Non-pigmented ciliary epithelial cell (primary cell): ENCODE measurements at places on chromosomes 5 and 9.

DNA sequence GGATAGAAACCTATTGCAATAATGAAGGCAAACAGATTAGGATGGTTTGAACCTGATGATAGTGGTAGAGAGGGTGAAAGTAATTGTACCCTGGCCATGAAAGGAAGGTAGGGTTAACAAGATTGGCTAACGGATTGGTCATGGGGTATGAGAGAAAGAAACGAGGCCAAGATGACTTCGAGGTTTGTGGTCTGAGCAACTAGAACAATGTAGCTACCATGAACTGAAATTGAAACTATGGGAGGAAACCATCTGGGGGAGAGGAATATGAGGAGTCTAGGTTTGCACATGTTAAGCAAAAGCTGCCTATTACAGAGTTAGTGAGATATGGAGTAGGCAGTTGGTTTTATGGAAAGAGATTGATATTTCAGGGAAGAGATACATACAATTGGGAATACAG lies 406.0 kb downstream of the PRELID2 start:
- no peak for DNase-seq

- DNase-seq: peak; percentile 38
Observed at GRCh38 chr9:69379270-69379982, 54.4 kb downstream of the ENTREP1 start.

GRCh38 chr5:143314659-143315058 lies 88.8 kb downstream of the NR3C1 start:
- DNase-seq: peak; percentile 82

GRCh38 chr5:35443803-35444595 lies 173.7 kb upstream of the SPEF2 start:
- DNase-seq: no peak

DNA sequence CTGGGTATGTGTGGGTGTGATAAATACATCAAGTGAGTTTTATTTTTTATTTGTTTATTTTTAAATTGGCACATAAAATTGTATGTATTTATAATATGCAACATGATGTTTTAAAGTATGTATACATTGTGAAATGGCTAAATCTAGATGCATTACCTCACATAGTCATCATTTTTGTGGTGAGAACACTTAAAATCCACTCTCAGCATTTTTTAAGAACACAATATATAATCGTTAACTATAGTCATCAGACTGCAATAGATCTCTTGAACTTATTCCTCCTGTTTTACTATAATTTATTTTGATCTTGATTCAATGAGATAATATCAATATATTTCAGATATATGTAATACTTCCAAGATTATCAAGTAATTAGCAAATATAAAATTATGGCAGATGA lies 93.9 kb upstream of the ALDH1A1 start:
- DNase-seq: no peak

DNA sequence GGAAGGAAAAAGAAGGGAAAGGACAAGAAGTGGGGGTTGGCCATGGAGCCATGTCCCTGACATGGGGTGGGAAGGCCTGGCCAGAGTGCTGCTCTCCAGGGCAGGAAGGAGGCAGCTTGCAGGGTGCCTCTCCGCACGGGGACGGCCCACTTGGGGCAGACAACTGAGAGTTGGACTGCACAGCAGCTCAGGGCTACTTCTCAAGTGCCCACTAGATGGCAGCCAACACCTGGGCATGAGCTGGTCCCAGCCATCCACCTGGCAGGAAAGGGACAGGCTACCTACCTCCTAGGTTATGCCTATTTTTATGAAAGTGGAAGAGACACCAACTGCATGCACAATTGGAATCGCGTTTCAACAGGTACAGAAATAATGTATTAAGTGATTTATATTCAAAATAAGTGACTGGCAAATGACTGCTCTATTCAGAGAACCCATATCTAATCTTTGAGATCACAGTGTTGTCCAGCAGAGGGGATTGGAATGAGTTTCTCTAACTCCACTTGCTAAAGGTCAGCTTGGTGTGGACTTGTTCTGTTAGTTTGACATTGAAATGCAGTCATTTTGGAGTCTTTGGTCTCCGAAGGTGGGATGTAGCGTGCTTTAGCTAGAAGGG lies 113.4 kb downstream of the SYK start:
- peak; percentile 23 for DNase-seq

- DNase-seq: no peak
Observed at GRCh38 chr9:1701113-1701512, 314.0 kb upstream of the SMARCA2 start.

GRCh38 chr9:94632737-94633136 lies 6.6 kb downstream of the FBP1 start:
- no peak for DNase-seq

- DNase-seq: no peak
Observed at GRCh38 chr5:116645627-116646026, 71.0 kb upstream of the SEMA6A start.

DNA sequence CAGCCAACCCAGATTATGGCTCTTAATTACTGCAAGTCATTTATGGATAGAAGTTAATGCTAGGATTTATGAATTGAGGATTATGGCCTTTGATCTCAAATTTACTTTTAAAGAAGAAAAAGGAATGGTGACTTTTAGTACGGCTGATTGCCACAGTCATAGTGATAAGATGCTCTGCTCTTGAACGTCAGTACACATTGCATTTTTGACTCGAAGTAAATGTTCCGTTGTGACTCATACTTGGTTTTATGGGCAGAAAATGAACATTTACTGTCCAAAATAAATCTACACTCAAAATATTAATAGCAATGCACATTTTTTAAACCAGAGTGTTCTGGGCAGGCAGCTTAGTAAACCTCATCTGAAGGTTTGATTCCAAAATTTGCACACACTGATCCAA lies 830 bp downstream of the ADAMTSL1 start:
- DNase-seq: no peak

DNA sequence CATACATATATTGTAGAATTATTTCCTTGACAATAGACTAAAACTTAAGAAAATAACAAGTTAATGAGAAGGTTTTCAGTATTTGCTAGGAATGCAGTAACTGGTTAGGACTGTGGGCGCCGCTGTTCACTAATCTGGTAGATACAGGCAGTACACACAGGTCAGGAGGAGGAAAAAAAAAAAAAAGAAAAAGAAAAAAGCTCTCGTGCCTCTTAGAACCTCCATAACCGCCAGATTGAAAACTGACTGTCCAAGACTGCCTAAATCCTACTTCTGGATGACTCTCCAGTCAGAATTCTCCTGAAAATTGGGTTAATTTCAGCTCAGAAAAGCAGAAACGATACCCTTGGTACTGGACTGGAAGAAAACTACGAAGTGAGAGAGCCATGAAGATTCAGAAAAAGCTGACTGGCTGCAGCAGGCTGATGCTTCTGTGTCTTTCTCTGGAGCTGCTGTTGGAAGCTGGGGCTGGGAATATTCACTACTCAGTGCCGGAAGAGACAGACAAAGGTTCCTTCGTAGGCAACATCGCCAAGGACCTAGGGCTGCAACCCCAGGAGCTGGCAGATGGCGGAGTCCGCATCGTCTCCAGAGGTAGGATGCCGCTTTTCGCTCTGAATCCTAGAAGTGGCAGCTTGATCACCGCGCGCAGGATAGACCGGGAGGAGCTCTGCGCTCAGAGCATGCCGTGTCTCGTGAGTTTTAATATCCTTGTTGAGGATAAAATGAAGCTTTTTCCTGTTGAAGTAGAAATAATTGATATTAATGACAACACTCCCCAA lies at the start of gene PCDHGA1:
TSS of gene PCDHGA1 (plus strand) at position 216 of the 782 bp plus-strand sequence.
- no peak for DNase-seq

GRCh38 chr5:17720071-17720470 lies 85.8 kb downstream of the TAF11L14 start:
- no peak for DNase-seq

GRCh38 chr5:24623031-24623430 lies 21.7 kb downstream of the CDH10 start:
- DNase-seq: no peak

- DNase-seq: no peak
Observed at GRCh38 chr5:102539562-102539961, 40.8 kb upstream of the SLCO6A1 start.

- no peak for DNase-seq
Observed at GRCh38 chr9:90000925-90001324, 396.1 kb downstream of the GADD45G start.

DNA sequence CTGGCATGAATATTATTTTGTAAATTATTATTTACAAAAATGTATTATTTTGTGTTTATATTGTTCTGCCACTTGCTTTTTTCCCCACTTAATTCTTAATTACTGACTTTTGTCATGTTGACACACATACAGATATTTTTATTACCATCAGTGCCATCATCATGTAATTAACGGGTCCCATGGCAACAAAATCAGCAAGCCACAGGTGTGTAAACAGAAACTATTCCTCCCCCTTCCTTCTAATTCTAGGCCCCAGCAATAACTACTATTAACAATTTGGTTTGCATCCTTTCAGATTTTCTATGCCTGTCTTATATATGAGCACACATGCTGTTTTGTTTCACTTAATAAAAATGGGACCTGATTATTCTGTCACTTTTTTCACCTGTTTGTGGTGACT lies 29.3 kb downstream of the CYFIP2 start:
- no peak for DNase-seq

- DNase-seq: no peak
Observed at GRCh38 chr5:62152394-62153087, 153.5 kb upstream of the KIF2A start.

DNA sequence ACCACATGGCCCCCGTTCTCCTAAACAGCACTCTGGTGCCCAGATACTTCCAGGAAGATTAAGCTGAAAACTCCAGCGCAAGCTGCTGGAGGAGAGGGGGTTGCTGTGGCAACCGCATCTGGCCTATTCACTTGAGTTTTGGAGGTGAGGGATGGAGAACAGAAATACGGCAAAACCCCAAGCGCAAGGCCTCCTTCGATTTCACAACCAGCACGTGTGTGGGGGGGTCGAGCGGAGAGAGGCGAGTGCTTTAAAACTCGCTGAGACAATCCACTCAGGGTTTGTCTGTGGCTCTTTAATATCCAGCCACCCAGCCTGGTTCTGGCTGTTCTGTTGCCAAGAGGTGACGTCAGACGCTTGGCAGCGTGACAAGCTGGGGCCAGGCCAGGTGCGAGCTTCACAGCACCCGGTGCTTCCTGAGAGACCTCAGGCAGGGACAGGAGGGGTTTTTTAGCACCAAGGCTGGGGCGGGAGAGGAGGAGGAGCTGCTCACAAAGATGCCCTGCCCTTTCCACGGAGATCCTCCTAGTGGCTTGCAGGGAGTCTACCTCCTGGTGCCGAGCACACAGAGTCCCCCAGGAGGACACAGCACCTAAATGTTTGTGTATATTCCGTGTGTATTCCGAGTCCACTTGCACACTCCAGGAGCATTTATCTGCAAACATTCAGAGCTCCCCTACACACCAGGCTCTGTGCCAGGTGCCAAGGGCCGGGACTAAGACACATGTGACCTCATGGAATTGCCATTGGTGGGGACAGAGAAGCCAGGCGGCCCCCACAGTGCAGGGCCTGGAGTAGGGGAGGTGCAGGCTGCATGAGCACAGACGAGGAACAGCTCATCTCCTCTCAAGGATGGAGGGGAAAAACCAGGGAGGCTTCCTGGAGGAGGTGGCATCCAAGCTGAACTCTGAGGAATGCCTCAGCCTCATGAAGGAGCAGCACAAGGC lies 194.6 kb downstream of the OLFM1 start:
- DNase-seq: no peak

DNA sequence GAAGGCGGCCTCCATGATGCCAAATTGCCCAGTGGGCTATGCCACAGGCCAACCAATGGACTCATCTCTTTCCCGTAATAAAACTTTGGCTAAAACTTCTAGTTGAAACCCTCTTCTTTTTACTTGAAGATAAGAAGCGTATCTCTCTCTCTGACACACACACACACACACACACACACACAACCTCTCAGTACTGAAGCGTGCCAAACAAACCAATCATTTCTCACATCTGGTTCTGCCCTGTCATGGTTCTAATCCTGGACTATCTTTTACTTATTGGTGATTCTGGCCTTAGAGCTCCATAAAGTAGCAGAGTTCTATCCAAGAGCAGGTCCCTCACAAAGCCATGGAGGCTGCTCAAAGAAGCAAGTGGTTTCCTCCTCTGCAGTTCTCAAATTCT lies 64.6 kb downstream of the PTCH1 start:
- DNase-seq: no peak

GRCh38 chr5:82622205-82622604 lies 344.1 kb upstream of the RPS23 start:
- DNase-seq: no peak

DNA sequence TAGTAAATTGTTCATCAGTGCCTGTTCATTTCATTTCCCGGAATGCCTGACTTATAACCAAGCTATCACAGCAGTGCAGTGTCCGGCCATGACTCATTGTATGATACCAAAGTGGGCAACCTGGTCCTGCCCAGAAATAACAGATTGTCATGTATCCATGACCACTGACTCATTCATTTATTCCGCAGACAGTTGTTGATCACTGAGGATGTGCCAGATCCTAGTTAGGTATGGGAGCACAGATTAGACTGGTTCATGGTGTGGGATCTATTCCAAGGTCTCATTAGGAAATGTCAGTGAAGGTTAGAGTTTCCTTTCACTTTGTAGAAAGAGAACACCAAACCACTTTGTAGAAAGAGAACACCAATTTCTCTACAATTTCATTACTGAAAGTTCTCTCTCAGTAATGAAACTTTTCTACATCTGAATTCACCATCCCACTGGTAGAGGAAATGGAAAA lies 8.7 kb downstream of the NREP start:
- DNase-seq: no peak

- no peak for DNase-seq
Observed at GRCh38 chr5:73330613-73331012, 118.0 kb downstream of the FOXD1 start.

DNA sequence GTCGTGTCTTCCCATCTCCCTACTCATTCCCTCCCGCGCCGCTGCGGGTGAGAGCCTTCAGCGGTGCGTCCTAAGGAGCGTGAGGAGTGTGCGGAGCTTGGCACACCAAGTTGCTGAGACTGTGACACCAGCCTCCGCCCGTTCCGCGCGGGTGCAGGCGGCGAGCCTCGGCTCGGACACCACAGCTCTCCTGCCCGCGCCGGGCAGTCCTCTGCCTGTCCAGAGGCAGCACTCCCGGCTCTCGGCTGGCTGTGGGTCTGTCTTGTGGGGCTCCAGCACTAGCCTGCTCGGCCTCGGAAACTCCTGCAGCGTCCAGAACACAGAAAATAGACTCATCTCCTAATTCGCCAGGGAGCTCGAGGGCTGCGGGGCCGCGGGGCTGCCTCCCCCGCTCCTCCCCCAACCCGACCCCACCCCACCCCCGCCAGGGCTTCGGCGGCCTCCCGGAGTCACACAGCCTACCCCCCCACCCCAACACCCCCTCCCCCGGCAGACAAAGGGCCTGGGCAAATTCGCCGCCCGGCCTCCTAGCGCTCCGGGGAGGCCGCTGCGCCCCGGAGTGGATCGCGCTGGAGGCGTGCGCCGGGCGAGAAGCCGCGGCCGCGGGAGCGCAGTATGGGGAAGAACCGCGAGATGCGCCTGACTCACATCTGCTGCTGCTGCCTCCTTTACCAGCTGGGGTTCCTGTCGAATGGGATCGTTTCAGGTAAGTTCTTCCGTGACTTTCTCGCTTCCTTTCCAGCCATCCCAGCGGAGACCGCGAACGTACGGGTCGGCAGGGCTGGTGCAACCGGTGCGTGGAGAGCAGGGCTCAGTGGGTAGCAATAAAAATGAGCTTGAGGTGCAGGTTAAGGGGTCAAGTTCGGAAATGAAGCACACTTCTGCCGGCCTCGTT lies at the start of gene ADAMTS19:
TSS of gene ADAMTS19 (plus strand) at position 522 of the 895 bp plus-strand sequence. CDS start at position 616, 94 bp downstream.
- DNase-seq: no peak
